ENCODE measurements at places on chromosomes 1 and 21.

- DNase-seq, result no peak
These were observed 3.4 kb downstream of the DDX59 start for GRCh38 chr1:200666309-200666708.

GRCh38 chr1:164443836-164444235 is 115.1 kb upstream of the PBX1 start:
- no peak for DNase-seq

DNA sequence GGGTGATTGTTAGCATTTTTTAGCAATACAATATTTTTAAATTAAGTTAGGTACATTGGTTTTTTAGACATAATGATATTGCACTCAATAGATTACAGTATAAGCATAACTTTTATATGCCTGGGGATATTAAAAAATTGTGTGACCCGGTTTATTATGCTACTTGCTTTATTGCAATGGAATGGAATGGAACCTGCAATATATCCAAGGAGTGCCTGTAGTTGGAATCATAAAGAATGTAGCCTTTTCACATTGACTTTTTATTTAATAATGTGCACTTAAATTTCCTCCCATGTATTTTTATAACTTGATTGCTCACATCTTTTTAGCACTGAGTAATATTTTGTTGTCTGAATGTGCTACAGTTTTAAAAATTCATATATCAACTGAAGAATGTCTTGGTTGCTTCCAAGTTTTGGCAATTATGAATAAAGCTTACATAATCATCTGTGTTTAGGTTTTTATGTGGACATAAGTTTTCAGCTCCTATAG is 49.2 kb downstream of the CAMSAP2 start:
- no peak for DNase-seq

DNA sequence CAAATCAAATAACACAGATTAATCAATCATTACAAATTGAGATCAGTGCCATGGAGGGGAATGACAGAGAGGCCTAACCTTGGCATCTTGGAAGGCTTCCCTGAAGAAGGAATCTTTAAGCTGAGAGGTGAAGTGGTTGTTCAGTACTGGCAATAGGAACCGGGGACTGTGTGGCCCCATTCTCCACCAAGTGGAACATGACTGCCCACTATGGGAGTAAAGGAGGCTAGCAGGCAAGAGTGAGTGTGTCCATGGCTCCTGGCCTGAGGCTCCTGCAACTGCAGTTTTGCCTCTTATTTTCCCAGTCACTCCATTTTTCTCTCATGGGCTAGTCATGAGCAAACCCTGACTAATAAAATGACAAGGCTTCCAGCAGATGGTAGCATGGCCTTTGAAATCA is 112.2 kb upstream of the GJB5 start:
- no peak for DNase-seq

GRCh38 chr1:52658795-52659194 is 25.8 kb downstream of the SHISAL2A start:
- DNase-seq, result no peak

GRCh38 chr1:93616221-93616995 is 65.2 kb downstream of the BCAR3 start:
- no peak for DNase-seq

DNA sequence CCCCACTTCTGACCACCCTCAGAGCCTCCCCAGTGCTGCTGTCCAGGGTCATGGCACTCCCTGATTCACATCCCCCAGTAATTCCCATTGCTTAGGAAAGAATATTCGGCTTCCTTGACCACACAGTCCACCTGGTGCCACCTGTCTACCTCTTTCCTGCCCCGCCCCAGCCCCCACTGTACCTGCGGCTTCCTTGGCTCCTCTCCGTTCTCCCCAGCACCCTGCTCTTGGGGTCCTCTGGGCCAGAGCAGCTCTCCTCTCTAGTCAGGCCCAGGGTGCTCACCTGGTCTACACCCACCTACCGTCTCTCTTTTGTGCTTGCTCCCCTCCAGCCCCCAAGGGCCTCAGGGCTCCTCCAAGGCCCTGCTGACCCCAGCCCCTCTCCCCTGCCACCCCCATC is 142.6 kb downstream of the PEX14 start:
- DNase-seq, result no peak

DNA sequence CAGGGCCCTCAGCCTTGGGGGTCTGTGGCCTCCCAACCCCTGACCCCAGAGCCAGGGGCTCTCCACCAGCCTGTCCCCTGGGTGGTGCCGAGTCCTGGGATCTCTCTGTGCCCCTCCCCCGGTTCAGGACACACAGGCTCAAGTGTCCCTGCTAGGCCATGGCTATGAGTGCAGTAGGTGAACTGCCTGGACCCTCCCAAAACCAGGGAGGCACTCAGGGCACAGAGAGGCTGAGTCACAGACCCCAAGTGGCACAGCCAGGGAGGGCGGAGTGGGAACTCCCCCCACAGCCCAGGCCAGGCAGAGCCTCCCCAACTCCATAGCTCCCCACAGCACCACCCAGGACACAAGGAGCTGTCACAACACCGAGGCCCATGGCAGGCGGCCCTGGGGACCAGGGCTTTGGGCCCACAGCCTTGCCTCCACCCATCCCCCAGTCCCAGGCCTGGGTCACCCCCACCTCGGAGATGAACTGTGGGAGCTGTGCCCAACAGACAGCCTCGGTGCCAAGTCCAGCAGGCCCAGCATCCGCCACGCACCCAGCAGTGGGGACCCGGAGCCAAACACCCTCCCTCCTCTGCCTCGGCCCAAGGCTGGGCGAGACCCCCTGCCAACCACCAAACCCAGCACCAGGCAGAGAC is 3.2 kb downstream of the DVL1 start:
- DNase-seq, result no peak

- no peak for DNase-seq
These were observed 258.7 kb upstream of the ADGRL4 start for GRCh38 chr1:79264975-79265818.

- DNase-seq, result no peak
These were observed 15.4 kb downstream of the NPPA start for GRCh38 chr1:11831945-11832725.

DNA sequence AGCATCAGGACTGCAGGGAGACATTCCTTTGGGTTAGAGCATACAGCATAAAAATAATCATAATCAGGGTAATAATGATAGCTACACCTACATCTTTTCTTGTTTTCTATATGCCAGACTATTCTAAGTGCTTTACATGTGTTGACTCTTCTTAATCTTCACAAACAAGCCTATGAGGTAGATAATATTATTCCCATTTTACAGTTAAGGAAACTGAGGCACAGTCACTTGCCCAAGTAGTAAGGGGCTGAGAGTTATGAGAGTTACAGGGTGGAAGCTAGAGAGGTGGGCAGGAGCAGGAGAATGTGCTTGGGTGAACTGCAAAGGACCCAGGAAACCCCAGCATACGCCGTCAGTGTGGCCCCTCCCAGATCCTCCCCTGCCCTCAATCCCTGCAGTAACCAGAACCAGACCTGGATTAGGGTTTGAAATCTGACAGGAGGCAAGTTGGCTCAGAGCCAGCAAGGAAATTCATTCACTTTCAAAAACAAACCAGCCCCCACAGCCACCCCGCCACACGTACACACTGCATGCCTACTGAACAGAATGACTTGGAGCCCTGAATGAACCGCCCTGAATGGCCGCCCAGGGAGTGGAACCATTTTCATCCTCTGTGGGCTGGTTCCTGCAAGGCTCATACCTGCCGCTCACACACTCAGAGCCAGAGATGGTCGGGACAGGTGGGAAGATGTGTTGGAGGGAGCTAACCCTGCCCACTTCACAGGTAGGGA is 126.1 kb downstream of the TRABD2B start:
- DNase-seq, result no peak

GRCh38 chr1:77900687-77901293 is 12.4 kb downstream of the NEXN start:
- DNase-seq, result no peak

GRCh38 chr1:94736549-94736948 is 83.6 kb upstream of the SLC44A3 start:
- DNase-seq, result no peak

DNA sequence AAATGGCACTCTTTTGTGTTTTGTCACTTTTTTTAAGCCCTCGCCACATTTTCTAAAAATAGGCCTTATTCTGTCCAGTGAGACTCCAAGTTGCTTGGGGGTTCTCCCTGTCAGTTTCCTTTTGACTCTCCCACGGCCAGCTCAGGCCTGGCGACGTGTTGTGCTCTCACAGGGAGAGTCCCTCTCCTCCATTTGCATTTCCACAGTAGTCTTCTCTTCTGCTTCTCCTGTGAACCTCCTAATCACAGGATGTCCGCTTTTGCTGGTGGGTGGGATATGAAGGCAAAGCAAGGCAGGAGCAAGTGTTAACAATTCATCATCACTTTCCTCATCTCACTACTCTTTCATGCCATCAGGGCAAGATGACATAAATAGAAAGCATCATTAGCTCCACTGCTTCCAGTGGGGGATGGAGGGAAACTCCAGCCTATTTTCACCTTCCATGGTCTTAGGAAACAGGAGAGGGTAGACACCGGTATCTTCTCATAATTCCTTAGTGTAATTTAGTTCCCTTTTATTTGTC is 99.8 kb downstream of the INTS7 start:
- peak; percentile 33 for DNase-seq

GRCh38 chr1:153643100-153643499 is 9.2 kb downstream of the CHTOP start:
- no peak for DNase-seq

GRCh38 chr1:162878000-162878596 is 17.1 kb upstream of the CCDC190 start:
- DNase-seq, result peak; percentile 17

- DNase-seq, result no peak
These were observed 59.8 kb downstream of the CAPN2 start for GRCh38 chr1:223771814-223772770.

DNA sequence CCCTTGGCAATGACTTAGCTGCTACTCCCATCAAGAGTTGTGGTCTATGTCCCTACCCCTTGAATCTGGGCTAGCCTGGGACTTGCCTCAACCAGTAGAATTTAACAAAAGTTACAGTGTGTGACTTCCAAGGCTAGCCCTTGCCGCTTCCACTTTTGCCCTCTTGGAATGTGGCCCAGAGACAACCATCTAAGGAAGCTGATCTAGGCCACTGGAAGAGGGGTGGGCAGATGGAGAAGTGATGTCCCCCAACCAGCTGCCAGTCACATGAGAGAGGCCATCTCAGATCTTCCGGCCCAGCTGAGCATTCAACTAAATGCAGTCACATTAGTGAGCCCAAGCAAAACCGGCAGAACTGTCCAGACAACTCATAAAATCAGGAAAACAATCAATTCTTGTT is 115.1 kb downstream of the TOMM20 start:
- DNase-seq, result no peak

DNA sequence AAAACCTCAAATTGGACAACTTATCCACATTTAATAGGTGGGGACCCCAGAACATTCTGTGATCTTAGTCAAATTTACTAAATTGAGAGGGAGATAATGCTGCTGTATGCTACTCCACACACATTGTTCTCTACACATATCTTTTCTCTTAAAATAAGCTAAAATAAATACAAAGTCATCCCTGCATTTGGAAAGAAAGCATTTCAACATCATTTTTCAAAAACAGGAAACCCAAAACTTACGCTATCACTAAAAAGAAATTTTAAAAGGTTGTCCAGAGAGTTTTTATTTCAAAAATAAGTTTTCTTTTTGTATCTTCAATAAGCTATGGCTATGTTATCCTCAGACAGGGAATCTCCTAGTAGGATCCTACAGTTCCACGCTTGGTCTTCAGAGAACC is 19.5 kb upstream of the OR6N2 start:
- no peak for DNase-seq

DNA sequence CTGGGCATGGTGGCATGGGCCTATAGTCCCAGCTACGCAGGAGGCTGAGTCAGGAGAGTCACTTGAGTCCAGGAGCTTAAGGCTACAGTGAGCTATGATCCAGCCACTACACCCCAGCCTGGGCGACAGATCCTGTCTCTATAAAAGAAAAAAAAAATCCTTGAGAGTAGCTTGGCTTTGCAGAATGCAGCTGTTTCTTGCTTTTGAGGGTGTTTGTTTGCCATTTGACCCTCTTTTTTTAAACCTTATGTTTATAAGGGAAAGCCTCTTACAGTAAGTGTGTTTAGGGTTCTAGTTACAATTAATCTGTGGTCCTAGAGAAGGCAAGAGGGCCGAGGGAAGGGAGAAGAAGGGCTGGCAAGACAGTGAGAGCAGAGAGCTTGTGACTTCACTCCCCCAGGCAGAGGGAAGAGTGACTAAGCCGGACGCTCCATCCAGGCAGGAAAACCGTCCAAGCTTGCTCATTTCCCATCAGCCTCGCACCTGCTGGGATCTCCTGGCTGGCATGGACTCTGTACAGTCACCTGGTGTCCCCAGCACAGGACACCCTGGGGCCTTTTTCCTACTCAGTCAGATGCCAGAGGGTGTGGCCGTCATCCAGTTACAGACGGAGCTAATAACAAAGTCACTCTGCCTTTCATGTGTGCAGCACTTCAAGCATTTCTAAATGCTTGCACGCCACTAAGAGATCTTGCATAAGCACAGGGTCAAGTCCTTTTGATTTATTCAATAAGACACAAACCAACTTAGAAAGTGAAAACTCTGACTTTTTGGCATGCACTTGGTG is 55.5 kb upstream of the PSEN2 start:
- no peak for DNase-seq

DNA sequence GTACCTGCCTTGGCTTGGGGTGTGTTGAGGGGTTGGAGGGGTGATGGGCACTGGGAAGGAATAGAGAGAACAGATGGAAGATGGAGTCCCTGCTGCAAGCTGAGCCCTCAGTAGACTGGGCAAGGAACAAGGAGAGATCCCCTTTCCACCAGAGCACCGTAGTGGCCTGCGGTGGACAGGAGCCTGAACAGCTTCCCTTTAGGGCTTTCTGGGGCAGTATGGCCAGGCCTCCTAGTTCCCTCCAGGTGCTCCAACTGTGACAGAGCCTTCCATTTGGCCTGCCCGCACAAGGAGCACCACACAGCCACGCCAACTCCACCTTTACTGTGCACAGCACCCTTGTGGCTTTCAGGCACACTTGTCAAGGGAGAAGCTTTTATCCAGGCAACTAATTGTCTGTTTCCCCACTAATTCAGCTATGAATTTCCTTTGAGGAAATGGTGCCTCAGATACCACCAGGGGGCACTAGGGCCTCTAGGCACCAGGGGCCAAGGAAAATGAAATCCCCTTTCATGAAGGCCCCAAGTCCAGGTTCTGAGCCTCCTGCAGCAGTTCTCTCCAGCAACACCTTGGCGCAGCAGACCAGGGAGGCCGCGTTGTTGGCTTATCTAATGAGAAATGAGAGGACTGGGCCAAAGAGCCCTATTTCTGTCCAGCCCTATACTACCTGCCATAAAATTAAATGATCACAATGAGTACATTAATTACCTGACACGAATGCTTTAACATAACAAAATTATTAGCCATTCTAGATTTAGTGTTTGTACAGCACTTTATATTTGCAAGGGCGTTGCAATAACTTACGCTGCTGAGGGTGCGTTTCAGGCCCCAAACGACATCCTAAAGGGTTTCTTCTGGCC is 23.1 kb upstream of the ERI3 start:
- peak; percentile 43 for DNase-seq

GRCh38 chr1:23421753-23422240 is 2.8 kb downstream of the TCEA3 start:
- DNase-seq, result no peak

GRCh38 chr1:77081834-77082233 is 137.4 kb downstream of the PIGK start:
- no peak for DNase-seq

- no peak for DNase-seq
These were observed 245.4 kb downstream of the NPHP4 start for GRCh38 chr1:5746611-5747425.

Measured in stimulated activated CD4-positive, alpha-beta T cell treated with anti-CD3 and anti-CD28 coated beads, Interleukin-12 subunit alpha, Interleukin-12 subunit beta, amount 100 ng/mL, for 24 hours (primary cell).